PC-3 (cell line): ENCODE measurements at places on chromosomes 11 and 22. TPM values are rescaled to one million over a fixed set of nuclear protein-coding genes. Genes with fewer than 3 reads are reported as not detected.

ACR gene
- total RNA-seq = not detected in 2 replicates

DKK3 gene
- 0.07 and 0.35 TPM in 2 replicates for total RNA-seq

FAM180B gene
- total RNA-seq = not detected in 2 replicates

GUCY1A2 gene
- total RNA-seq = not detected in 2 replicates

LGR4 gene
- 13.5 and 14.5 TPM in 2 replicates for total RNA-seq

MMP12 gene
- not detected in 2 replicates for total RNA-seq

SEPTIN3 gene
- total RNA-seq = 1.2 and 3.6 TPM in 2 replicates

TRPC6 gene
- not detected in 2 replicates for total RNA-seq

CASP12 gene
- total RNA-seq = not detected in 2 replicates

KRTAP5-11 gene
- not detected in 2 replicates for total RNA-seq
